ENCODE measurements at places on chromosomes 1 and 21.

DNA sequence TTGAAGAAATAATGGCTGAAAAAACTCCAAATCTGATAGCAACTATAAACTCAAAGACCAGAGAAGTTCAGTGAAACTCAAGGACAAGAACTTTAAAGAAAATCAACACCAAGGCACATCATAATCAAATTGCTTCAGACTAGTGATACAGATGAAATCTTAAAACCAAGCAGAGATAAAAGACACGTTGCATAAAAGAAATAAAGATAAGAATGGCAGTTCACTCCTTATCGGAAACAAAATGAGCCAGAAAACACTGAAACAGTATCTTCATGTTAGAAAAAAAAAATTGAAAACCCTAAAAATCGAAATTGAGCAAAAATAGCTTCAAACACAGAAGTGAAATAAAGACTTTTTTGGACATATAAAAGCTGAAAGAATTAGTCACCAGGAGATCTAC is 4.6 kb upstream of the RAB4A start:
- DNase-seq = no peak

DNA sequence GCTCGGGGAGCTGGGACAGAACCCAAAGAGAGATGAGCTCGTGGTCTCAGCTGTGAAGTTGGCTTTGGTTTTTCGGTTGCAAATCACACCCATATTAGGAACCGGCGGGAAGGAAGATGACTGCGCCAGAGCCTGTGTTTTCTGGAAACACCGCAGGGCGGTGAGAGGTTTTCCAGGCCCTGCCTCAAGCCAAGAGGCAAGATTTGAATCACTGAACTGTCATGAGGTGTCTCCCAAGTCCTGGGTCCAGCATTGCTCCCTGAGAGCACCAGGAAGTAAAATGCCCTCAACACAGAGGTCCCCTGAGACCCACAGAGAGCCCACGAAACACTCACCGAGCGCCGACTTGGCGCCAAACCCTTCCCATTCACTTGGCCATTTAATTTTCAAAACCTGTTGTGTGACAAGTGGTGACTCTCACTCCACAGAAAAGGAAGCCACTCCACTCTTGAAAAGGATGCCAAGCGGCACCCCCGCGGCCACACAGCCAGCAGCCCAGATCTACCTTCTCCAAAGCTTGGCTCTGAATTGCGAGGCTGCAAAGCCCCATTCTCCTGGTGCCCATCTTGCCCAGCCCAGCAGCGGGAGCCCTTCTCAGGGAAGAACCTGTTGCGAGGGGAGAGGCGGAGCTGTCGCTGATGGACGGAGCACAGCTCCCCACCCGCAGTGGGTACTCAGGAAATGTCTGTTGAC is 99.0 kb upstream of the RUNX3 start:
- DNase-seq = peak; percentile 67

DNA sequence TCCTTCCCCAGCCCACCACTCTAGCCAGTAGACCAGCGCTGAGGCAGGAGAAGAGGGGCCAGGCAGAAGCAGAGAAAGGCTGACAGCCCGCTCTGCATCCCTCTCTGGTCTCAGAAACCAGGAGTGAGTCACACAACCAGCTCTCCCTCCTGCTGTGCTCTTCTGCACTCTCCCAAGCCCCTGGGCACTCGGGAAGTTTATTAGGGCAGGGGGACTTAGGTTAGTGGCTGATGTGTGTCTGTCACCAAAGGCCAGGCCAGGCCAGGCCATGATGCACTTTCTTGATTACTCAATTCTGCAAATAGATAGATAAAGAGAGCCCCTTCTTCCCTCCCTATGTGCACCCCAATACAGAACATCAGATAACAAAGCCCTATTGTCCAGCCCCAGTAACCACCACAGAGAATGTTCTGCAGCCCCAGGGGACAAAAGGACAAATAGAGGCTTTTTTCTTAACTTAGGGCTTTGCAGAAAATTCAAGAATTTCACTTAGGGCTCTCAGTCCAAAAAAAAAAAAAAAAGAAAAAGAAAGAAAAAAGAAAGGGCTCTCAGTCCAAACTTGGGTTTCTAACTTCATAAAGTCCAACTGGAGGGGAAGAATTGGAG is 52.9 kb upstream of the CNTN2 start:
- DNase-seq = no peak

DNA sequence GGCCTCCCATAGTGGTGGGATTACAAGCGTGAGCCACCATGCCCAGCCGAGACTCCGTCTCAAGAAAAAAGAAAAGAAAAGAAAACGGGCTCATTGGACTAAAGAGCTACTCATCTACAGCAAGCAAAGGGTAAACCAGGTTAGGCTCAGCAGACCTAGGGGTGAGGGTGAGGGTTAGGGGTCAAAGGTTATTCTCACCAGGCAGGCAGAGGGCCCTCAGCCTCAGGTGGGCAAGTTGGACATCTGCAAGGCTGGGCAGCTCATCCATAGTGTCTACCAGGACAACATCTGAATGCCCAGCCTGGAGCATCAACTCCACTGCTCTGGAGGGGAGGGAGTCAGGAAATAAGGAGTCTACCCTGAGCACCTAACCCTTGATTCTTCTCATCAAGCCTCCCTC is 3.5 kb downstream of the MTMR11 start:
- DNase-seq = no peak

- DNase-seq = no peak
Observed at GRCh38 chr1:107637101-107637500, 327.9 kb downstream of the VAV3 start.

DNA sequence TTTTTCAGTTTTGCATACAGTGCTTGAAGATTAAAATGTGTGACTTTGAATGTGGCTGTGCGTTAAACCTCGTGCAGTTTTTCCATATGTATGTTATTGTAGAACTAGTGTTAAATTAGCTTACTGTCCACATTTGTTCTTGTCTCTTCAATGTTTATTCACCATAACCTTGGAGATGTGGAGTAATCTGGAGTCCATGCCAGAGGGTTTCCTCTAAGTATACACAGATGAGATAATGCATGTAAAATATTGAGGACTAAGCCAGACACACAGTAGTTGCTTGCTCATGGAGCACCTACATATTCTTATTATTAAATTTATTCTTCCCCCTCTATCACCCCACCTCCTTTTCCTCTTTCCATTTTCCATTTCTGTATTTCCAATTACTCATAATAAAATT is 7.7 kb upstream of the GIPC2 start:
- DNase-seq = no peak

DNA sequence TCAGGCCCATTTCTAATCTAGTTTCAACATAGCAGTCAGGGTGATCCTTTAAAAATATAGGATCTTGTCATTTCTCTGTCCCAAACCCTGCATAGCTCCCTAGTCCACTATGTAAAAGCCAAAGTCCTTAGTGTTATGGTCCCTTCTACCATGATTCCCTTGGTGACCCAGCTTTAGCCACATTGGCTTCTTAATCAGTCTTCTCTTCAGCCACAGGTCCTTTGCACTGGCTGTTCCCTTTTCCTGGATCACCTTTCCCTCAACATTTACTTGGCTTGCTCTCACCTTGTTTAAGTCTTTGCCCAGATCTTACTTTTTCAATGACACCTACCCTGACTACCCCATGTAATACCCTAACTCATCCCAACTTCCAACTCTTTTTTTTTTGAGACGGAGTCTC is 11.7 kb upstream of the FUCA1 start:
- no peak for DNase-seq

GRCh38 chr21:38794978-38795377 is 10.8 kb upstream of the ETS2 start:
- no peak for DNase-seq

GRCh38 chr1:121566346-121566745 is 381.6 kb downstream of the SRGAP2C start:
- DNase-seq = no peak

- DNase-seq = no peak
Observed at GRCh38 chr1:192453360-192453992, 122.1 kb upstream of the RGS1 start.

- no peak for DNase-seq
Observed at GRCh38 chr1:183569141-183569540, 21.1 kb downstream of the NCF2 start.

- DNase-seq = no peak
Observed at GRCh38 chr1:51328926-51329325, 1.4 kb downstream of the TTC39A start.

DNA sequence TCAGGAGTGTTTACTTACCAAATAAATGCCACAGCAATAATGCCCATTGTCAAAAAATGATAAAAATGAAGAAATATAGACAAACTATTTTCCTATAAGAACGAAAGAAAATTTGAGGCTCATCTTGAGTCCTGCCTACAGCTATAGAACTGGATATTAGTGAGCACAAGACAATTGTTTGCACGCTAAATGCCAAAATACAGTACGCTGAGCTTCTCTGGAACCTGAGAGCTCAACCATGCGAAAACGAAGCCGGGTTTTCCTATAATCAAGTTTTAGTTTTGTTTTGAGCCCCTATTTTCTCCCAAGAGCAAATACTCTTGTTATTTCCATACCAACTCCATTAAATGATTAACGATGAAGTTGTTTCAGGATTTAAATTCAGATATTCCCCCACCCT is 42.0 kb upstream of the CCSAP start:
- no peak for DNase-seq

DNA sequence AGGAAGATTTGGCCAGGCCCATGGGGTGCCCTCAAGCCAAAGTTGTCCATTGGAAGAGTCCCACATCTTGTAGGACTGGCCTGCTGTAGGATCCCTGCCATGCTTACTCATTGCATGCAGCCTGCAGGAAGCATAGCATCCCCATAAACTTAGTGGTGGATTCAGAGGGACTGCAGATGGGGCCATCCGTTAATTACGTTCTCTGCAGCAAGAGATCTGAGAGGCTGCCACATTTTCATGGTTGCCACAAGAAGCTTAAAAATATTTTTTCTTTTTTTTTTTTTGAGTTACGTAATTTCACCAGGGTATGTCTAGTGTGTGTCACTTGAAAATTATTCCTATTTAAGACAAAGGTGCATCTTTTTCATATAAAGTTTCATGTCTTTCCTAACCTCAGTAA is 329.7 kb upstream of the USP24 start:
- no peak for DNase-seq

DNA sequence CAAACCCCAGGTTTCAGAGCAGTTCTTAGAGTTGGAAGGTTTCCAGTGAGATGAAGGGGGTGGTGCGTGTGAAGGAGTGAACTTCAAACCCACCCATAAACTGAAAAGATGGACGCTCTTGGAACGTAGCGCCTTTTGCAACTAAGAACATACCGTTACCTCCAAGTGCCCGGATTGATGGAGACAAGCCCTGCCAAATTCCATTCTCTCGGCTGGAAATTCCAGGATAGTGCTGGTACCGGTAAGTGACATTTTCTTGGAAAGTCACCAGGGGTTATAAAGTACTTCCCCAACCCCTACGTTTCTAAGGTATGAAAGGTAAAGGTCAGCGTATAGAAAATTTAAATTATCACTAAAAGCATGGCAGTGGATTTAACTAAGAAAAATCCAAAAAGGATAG is 91.6 kb upstream of the CLDN14 start:
- DNase-seq = no peak

- no peak for DNase-seq
Observed at GRCh38 chr1:46941135-46941694, at the start of gene CYP4A11. Gene CYP4A11, minus strand, starts transcription at chr1:46941476. Its CDS starts 43 bp downstream, at chr1:46941433.

DNA sequence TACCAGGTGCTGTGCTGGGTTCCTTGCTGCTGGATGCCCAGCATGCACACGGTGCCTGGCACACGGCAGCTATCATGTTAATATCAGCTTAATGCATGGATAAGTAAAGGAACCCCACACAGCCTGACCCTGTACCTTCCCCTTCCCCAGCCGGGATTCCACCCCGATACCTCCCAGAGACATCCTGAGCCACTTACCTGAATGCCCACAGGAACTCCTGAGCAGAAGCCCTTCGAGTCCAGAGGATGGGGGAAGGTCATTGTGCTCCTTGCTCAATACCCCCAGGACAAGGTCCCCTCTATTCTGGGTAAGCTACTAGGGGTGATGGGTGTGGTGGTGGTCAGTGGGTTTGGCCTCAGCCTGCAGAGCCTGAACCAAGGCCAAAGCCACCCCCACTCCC is 1.4 kb downstream of the FAM131C start:
- no peak for DNase-seq

- DNase-seq = no peak
Observed at GRCh38 chr1:202685641-202686040, 24.6 kb downstream of the SYT2 start.

Measured in GM06990 (cell line).